ENCODE measurements at places on chromosomes 6 and 20. TPM values are rescaled to one million over a fixed set of nuclear protein-coding genes. Genes with fewer than 3 reads are reported as not detected.

GRCh38 chr20:24366336-24367004, 103.0 kb upstream of the SYNDIG1 start:
- DNase-seq, result no peak

Gene NHLRC1
- 2.6 TPM for total RNA-seq

Gene ANKEF1
- 6.6 TPM for total RNA-seq

- no peak for DNase-seq
Measured at GRCh38 chr6:82205930-82206392, 41.6 kb downstream of the IBTK start.

DNA sequence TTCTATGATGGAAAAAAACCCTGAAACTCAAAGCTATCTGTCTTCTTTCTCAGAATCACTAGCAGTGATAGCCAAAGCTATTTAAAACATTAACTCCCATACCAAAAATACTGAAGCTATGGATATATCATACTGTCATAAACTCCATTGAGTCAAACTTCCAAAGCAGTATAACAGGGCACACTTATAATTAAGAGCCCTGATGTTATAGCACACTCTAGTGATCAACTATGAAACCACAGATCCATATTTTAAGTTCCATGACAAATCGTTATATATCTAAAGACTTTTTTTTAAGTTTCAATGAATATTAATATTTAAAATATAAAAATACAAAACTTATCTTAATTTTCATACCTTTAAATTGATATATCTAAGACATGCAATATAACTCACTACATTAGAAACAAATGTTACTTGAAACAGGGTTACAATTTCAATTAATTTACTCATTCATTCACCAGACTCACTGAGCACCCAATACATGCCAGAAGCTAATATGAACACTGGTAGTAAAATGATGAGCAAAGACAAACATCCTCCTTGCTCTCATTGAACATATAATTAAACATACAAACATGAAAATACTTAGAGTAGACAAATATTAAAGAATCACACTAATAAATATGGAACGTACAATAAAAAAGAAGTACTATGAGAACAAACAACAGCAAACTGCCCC, 69.3 kb downstream of the IBTK start:
- peak; percentile 6 for DNase-seq

GRCh38 chr6:154447954-154448353, 62.5 kb downstream of the CNKSR3 start:
- peak; percentile 66 for DNase-seq

DNA sequence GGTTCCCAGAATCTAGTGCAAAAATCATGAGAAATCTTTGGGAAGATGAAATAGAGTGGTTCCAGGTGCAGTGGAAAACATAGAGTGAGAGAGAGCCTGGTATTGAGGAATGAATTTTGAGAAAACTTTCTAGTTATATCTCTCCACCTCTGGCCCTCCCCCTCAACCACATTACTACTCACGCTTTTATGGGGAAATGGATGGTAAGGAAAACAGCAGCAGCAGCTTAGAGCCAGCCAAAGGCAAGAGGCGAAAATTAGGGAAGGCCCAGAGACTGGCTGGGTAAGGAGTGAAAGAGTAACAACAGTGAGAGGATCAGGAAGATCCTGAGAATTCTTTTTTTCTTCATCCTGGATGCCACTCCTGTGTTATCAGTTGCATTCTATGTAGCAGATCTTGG, 187.9 kb upstream of the ECI2 start:
- no peak for DNase-seq
